ENCODE measurements at places on chromosomes 13 and 19. TPM values are rescaled to one million over a fixed set of nuclear protein-coding genes. Genes with fewer than 3 reads are reported as not detected.

- H3K4me3 ChIP-seq, result no peak overlapping the region
- no peaks in the 10 kb centered on the region for H3K4me1 ChIP-seq
- H3K27ac ChIP-seq, result no peak overlapping the region
- no peaks in the 10 kb centered on the region for H3K36me3 ChIP-seq
Measured at GRCh38 chr13:28872427-28873176, 52.5 kb downstream of the MTUS2 start.

DNA sequence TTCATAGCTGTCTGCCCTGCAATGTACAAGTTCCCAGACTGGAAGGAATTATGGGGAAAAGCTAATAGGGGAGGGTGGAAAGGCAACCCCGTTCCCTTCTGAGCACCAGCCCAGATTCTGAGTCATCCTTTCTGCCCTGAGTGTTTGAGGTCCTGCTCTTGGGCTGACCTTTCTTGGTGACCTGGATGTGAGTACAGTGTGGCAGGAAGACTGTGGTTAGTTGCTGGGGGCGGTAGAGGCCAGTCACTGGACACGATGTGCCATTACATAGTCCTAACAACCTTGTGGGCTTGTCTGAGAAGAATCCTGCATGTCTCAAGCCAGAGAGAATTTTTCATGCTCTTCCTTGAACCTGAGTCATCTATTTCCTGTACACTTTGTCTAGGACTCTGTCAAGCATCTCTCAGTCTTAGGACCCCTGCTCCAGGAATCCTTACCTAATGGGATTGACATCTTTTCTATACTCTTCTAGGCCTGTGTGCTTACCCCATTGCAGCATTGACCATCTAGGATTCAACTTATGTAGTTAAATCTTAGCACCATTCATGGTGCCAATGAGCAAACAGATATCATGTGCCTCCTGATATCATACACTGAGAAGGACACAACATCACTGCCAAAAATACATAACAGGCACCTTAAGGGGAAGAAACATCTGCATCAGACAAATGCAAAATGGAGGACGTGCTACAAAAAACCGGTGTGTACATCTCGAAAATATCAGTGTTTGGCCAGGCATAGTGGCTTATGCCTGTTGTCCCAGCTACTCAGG lies 8.1 kb upstream of the ANGPTL4 start:
- H3K4me3 ChIP-seq, result no peak overlapping the region
- H3K4me1 ChIP-seq, result peaks cover 9% of the 10 kb centered on the region

DNA sequence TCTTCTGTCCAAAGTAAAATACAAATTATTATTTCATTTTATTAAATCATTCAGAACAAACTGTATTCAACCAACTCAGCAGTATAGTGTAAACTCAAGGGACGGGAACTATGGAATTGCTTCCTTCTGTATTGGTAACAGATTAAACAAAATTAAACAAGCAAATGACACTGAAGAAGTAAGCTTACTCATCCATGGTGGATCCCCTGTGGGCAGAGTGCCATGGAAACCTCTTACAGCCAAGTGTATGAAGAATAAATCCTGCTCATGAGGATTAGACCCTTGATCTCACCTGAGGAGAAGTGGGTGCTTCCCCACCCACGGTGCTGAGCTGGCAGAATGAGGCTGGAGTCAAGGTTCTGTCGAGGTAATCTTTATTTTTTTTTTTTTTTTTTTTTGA lies 18.0 kb upstream of the RFXAP start:
- H3K36me3 ChIP-seq, result no peaks in the 10 kb centered on the region
- H3K27me3 ChIP-seq, result peaks cover 25% of the 10 kb centered on the region
- no peak overlapping the region for H3K27ac ChIP-seq
- no peaks in the 10 kb centered on the region for H3K4me1 ChIP-seq
- DNase-seq, result no peak
- no peak overlapping the region for H3K4me3 ChIP-seq

IFNL4 gene
- not detected for total RNA-seq

- H3K36me3 ChIP-seq, result no peaks in the 10 kb centered on the region
- no peaks in the 10 kb centered on the region for H3K4me1 ChIP-seq
- no peak overlapping the region for H3K27ac ChIP-seq
- DNase-seq, result no peak
- no peak overlapping the region for H3K4me3 ChIP-seq
Measured at GRCh38 chr13:64579331-64579730, 2650.8 kb downstream of the PCDH9 start.

GRCh38 chr13:48808683-48809082 lies 155.0 kb downstream of the CYSLTR2 start:
- H3K4me1 ChIP-seq, result peaks cover 28% of the 10 kb centered on the region
- H3K36me3 ChIP-seq, result peaks cover 5% of the 10 kb centered on the region
- H3K27me3 ChIP-seq, result peaks cover 14% of the 10 kb centered on the region

DNA sequence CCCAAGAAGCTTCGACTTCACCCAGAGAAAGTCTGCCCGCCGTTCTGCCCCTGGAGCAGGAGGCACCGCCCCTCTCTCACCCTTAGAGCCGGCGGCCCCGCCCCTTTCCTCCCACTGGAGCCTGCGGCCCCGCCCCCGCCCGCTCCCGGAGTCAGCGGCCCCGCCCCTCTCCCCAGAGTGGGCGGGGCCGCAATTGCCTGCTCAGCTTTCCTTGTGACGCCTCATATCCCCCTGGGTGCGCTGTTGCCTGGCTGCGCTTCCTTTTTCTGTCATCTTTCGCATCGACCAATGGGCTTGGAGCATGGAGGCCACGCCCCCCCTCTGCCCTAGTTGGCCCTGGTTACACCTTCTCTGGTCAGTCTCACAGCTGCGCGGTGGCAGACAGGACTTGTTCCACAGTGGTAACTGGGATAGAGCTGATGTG lies 38.2 kb upstream of the ZNF492 start:
- H3K36me3 ChIP-seq, result peaks cover 13% of the 10 kb centered on the region
- H3K27me3 ChIP-seq, result no peaks in the 10 kb centered on the region
- no peak overlapping the region for H3K4me3 ChIP-seq
- H3K4me1 ChIP-seq, result no peaks in the 10 kb centered on the region
- no peak for DNase-seq

SLC1A5 gene
- total RNA-seq, result 215 TPM

IGSF23 gene
- total RNA-seq, result not detected

ZNF724 gene
- total RNA-seq, result 9.3 TPM

CKM gene
- total RNA-seq, result not detected

RDH8 gene
- total RNA-seq, result not detected

- H3K27ac ChIP-seq, result no peak overlapping the region
- H3K4me1 ChIP-seq, result no peaks in the 10 kb centered on the region
- H3K36me3 ChIP-seq, result no peaks in the 10 kb centered on the region
- H3K27me3 ChIP-seq, result no peaks in the 10 kb centered on the region
Measured at GRCh38 chr13:102197193-102197592, 204.7 kb downstream of the FGF14 start.

GRCh38 chr19:3465552-3465951 lies 14.8 kb downstream of the SMIM24 start:
- no peak overlapping the region for H3K27ac ChIP-seq
- no peaks in the 10 kb centered on the region for H3K27me3 ChIP-seq
- peaks cover 4% of the 10 kb centered on the region for H3K36me3 ChIP-seq

GRCh38 chr13:47188802-47189201 lies 291.9 kb upstream of the HTR2A start:
- no peak for DNase-seq
- no peak overlapping the region for H3K4me3 ChIP-seq
- no peak overlapping the region for H3K27ac ChIP-seq

SLC25A41 gene
- total RNA-seq, result not detected

NKPD1 gene
- 0.22 TPM for total RNA-seq

DNA sequence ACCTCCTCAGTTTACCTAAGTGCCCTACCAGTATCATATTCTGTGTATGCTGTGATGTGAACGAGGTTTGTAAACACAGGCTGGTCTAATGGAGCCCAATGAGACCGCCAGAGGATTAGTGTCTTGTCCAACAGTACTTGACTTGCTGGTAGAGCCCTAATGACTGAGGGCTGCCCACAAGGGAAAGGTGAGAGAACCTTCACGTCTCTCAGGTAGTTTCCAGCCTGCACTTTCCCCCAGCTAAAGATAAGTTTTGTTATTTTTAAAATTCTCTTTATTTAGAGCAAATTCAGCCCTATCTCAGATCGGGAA lies 498 bp upstream of the RBM26 start:
- peak overlapping the region; percentile 80 for H3K4me3 ChIP-seq
- no peaks in the 10 kb centered on the region for H3K27me3 ChIP-seq
- no peak overlapping the region for H3K27ac ChIP-seq
- no peak for DNase-seq
- peaks cover 31% of the 10 kb centered on the region for H3K4me1 ChIP-seq
